ENCODE measurements at places on chromosomes 5 and 9.
A peak's percentile ranks its signal among the peaks of the same experiment; 100 is the strongest.

DNA sequence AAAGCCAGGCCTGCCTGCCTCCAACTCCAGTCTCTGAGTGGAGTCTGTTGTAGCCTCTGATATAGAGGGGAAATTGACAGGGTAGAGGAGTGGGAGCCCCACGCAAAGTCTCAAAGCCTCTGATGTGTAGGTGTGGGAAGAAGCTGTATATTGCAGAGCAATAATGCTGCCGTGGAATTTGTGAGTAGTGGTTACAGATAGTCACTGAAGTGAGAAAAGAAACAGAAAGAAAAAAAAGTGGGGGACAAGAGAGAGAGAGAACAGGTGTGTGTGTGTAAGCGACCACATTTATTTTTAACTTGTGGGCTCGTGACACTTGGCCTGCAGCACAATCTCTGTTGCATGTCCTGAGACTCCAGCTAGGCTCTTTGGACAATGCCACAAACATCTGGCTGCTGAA lies 227.8 kb downstream of the NSG2 start:
- no peak for DNase-seq

GRCh38 chr9:128420651-128421481 lies at the start of gene CERCAM:
Gene CERCAM (plus strand): TSS chr9:128420857. CDS start chr9:128420878, 21 bp downstream.
- DNase-seq, result peak; percentile 82

- peak; percentile 55 for DNase-seq
Measured at GRCh38 chr9:130364619-130365322, 80.0 kb upstream of the ASS1 start.

- no peak for DNase-seq
Measured at GRCh38 chr5:143428155-143428554, 24.7 kb upstream of the NR3C1 start.

DNA sequence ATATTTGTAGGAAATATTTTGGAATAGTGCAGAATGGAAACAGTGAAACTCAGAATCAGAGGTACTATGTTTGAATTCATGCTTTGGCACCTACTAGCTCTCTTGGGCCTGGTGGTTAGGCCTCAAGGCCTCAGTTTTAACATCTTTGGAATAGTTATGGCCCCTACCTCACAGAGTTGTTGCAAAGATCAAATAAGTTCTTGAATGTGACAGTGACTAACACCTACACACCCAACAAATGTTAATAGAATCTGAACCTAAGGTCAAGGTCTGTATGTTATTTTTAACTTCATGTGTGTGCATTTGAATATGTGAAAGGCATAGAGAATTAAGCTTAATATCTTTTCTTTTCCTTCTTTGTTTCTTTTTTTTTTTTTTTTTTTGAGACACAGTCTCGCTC lies 87.3 kb downstream of the SLC44A1 start:
- DNase-seq, result no peak

- no peak for DNase-seq
Measured at GRCh38 chr9:31078175-31078574, 1306.3 kb upstream of the ACO1 start.

DNA sequence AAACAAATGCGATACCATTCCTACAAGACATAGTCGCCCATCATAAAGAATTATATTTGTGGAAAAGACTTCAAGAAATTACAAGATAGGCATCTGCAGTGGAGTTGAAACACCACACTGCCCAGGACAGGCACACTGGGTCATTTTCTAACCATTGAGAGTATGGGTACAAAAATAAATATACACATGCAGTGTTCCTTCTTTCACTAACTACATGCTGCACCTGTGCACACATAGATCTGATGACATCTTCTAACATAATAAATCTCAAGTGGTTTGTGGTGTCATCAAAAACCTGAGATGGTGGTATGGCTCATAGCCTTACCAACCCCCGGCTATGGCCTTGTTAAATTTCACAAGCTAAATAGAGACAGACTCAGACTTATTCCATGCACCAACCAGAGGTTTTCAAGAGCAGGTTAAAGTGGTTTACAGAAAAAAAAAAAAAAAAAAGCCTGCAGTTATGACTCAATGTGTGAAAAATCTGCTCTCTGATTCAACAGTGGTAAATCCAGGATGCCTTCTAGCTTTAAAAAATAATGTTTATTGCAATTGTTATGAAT lies 12.4 kb upstream of the NFIB start:
- no peak for DNase-seq

DNA sequence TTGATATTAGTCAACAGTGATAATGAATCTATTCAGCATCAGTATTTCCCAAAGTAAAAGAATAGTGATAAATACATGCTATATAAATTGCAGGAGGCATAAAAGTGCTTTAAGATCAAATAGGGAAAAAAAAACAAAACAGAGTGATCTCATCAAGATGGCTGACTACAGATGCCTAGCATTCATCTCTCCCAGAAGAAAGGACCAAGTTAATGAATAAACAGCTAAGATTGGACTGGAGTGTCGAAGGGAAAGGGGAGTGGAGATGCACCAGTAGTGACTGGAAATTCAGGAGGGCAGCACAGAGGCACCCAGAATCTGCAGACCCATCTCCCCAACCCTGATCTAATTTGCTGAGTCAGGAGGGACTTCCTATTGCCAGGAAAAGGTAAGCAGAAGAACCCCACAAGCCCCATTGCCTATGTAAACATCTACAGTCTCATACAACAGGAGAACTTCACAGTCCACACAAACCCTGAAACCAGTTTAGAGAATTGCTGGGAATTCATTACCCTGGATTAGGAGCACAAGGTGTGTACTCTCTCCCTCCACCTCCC lies 699.4 kb downstream of the PTPRD start:
- no peak for DNase-seq

GRCh38 chr5:17665836-17666235 lies 31.6 kb downstream of the TAF11L14 start:
- no peak for DNase-seq

DNA sequence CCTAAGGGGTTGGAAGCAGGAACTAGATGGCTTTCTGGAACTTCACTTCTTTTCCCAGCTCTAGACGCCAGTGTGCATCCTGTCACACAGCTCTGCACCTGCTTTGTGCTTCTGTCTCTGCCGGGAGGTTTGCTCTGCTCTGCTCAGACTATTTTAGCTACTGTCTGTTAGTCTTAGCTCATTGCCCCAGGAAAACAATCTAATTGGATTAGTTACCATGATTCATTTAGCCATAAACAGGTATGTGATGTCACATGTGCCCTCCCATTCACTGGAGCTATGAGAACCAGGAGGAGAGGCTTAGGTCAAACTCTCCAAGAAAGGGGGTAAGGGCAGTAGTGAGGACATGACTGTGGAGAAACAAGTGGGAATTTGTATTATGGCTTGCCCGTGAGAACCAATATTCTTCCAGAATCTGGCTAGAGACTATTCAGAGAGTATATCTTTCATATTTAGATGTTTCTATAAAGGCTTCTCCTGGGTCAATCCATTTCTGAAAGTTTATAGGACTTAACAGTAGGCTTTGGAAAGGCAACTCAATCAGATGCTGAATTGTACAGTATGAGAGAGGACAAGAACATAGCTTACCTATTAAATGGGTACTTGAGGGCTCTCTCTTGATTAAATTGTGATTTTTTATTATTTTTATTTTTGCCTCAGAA lies 22.4 kb upstream of the NREP start:
- DNase-seq, result no peak

DNA sequence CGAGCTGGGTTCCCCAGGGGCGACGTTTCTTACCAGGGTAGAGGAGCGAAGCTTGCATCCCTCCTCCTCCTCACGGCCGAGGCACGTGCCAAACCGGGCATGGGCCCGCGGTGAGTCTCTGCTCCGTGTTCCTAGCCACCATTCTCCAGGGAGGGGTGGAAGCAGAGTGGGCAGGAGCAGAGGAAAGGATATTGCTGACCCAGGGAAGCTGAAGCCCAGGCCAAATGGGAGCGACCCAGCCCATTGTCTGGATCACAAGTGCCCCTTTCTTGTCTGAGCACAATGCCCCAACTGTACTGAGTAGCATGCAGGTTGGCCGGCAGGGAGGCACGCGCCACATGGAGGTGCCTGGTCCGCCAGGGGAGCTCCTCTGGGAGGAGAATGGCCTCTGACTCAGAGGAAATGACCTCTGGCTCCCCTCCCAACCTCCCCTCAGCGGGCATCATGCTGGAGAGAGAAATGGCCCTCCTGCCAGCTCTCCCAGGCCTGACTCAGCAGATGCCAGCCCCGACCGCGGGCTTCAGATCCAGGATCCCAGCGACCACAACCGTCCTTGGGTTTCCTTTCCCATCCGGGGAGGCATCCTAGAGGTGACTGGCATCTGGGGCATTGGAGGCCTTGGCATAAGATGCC lies 1.1 kb downstream of the PRR7 start:
- DNase-seq, result peak; percentile 96

GRCh38 chr9:7392148-7392547 lies 407.4 kb downstream of the DMAC1 start:
- no peak for DNase-seq

GRCh38 chr9:35858458-35858857 lies 11.7 kb downstream of the OR13J1 start:
- DNase-seq, result no peak

DNA sequence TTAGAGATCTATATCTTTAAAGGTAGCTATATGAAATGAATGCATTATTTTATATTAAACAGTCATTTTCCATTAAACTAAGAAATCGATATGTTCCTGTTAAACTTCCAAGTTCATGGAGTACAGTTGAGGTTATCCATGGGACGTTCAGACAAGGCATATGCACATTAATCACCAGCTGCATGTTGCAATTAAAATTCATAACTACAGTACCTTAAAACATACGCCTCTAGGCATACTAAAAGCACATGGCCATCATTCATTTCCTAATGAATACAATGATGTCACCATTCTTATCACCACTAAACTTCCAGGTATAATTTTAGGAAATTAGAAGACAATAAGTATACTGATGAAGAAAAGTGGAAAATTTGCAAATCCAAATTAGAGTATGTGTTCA lies 174.3 kb downstream of the CDH12 start:
- DNase-seq, result no peak

DNA sequence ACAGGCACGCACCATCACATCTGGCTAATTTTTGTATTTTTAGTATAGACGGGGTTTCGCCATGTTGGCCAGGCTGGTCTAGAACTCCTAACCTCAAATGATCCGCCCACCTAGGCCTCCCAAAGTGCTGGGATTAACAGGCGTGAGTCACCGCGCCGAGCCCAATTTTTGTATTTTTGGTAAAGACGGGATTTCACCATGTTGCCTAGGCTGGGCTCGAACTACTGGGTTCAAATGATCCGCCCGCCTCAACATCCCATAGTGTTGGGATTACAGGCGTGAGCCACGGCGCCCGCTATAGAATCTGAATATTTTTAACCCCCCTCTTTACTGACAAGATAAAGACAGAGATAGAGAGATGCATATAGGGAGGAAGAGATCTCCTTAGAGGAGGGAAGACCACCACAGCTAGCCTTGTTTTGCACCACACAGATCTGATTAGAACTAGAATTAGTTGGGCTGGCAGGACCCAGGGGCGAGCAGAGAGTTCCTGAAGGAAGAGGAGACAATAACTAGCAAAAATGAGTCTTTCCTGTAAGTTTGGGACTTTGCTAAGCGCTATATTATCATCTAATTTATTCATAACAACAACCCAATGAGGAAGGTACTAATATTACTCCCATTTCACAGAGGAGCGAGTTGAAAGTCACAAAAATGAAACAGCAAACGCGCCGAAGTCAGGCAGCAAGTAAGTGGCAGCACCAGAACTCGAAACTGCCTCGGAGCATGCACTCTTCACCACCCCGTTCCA lies 1.5 kb upstream of the ANKHD1 start:
- no peak for DNase-seq

GRCh38 chr9:116087751-116088194 lies 65.8 kb upstream of the PAPPA start:
- DNase-seq, result no peak

DNA sequence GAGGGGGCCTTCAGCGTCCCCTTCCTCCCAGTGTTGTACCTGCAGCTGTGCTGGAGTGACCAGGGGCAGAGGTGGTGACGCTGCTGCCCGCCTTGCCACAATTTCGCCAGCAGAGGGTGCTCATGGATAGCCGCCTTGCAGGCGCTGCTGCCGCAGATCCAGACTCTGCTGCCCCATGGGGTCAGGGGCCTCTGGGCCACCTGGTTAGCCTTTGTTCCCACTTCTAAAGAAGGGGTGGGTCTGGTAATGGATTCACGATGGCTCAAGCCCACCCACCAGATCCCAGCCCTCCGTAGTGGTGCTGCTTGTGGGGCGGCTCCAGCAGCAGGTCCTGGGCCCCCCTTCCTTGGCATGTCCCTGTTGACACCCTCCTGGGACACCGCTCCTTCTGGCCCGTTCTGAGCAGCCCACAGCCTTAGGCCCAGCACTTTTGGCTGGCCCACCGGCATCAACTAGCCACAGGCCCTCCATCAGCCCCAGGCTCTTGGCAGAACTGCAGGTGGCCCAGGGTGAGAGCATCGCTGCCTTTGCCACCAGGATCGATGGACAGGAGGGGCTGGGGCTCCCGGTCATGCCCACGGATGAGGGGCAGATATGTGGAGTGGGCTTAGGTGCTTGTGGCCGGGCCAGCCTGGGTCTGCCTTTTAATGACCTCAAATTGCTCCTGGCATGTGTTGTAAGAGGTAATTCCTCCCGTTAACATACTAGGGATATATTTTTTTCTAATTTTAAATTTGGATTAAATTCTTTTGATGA lies 57.2 kb downstream of the COL5A1 start:
- DNase-seq, result peak; percentile 92

DNA sequence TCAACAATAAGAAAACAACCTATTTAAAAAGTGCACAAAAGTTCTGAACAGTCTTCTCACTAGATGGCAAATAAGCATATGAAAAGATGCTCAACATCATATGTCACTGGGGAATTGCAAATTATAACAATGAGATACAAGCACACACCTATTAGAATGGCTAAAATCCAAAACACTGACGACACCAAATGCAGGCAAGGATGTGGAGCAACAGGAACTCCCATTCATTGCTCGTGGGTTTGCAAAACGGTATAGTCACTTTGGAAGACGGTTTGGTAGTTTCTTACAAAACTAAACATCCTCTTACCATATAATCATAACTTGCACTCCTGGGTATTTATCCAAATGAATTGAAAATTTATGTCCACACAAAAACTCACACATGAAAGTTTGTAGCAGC lies 100.9 kb upstream of the TBC1D2 start:
- no peak for DNase-seq

GRCh38 chr5:104569621-104570020 lies 1007.0 kb upstream of the NUDT12 start:
- DNase-seq, result no peak

- DNase-seq, result peak; percentile 78
Measured at GRCh38 chr9:94870793-94871558, 144.5 kb downstream of the AOPEP start.

- DNase-seq, result no peak
Measured at GRCh38 chr5:41875121-41875520, 4.9 kb upstream of the OXCT1 start.

GRCh38 chr5:10220248-10220647 lies 29.4 kb downstream of the ATPSCKMT start:
- no peak for DNase-seq

GRCh38 chr5:96692441-96692840 lies 30.3 kb downstream of the CAST start:
- DNase-seq, result no peak

DNA sequence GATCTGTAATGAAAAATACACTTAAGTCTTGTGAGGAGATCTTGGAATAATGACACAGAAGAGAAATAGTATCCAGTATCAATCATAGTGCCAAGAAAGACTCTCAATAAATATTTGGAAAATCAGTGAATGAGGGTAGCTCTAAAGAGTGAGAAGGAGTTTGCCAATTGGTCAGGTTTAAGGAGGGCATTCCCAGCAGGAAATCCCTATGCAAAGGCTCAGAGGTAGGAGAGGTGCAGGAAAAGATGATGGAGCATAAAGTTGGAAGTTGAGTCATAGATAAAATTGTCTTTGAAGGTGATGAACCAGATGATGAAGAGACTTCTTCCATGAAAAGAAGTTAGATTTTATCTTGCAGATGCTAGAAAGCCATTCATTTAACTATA lies 27.8 kb downstream of the TNPO1 start:
- DNase-seq, result no peak

GRCh38 chr5:132684922-132685720 lies 11.3 kb downstream of the IL4 start:
- no peak for DNase-seq

Data from islet precursor cell (in vitro differentiated cells).